Naive thymus-derived CD8-positive, alpha-beta T cell (primary cell): ENCODE measurements at places on chromosomes 2 and 18.

GRCh38 chr2:105806996-105807395, 62.3 kb downstream of the NCK2 start:
- peak overlapping the region; percentile 59 for H3K27ac ChIP-seq
- H3K4me3 ChIP-seq: peak overlapping the region; percentile 39
- H3K36me3 ChIP-seq: no peaks in the 10 kb centered on the region

- peaks cover 16% of the 10 kb centered on the region for H3K4me1 ChIP-seq
- H3K27ac ChIP-seq: peak overlapping the region; percentile 66
- H3K27me3 ChIP-seq: no peaks in the 10 kb centered on the region
- H3K36me3 ChIP-seq: no peaks in the 10 kb centered on the region
These were observed 55.7 kb downstream of the NCAPH start for GRCh38 chr2:96391153-96391827.

DNA sequence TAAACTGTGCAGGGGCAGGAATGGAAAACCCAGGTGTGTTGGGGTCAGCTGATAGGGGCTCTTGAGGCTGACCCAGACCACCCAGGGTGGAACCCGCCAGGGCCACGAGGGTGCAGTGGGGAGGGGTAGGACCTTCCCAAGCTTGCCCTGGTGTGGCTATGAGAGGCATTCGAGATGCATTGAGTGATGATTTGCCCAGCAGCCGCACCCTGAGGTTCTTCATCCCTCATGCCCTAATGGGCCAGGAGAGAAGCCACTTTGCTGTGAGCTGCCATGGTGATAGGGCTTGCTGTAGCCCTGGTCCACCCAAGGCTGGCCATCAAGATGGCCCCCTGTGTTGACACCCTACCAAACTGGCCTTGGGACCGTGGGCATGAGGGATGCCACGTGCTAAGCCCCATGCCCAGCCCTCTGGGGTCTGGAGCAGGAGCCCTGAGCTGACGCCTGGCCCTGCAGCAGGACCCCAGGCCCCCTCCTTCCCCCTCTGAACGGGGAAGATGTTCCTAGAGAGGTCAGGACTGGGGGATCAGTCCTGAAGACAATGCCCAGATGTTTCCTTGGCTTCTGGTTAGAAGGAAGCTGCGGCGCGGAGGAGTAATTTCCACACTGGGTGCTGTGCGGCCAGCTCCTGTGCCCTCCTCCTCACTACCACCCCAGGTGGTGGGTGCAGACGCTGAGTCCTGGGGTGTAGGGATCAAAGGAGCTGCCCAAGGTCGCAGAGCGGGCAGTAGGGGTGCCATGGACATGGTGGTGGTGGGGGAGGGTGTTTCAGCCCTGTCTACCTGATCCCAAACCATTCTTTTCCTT, 122.5 kb upstream of the HDAC4 start:
- no peak overlapping the region for H3K27ac ChIP-seq
- no peak for DNase-seq
- no peaks in the 10 kb centered on the region for H3K36me3 ChIP-seq
- no peak overlapping the region for H3K4me3 ChIP-seq
- no peaks in the 10 kb centered on the region for H3K4me1 ChIP-seq

DNA sequence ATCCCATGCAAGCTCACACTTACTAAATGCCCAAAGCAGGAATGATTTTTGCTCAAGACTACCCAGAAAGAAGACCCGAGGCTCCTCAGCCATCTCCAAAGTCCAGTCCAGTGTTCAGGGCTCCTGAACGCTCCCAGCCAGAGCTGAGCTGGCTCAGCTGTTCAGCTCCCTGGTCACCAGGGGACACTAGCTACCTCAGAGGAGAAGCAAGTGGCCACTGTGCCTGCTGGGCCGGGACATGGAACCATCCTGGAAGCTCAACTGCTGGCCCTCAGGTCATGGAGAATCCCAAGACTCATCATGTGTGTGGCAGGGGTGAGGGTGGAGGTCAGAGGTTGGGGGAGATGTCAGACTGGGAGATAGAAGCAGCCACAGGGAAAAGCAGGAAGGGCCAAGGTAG, 89.0 kb downstream of the GALNT14 start:
- H3K4me3 ChIP-seq: no peak overlapping the region
- no peaks in the 10 kb centered on the region for H3K4me1 ChIP-seq
- no peaks in the 10 kb centered on the region for H3K36me3 ChIP-seq
- H3K27me3 ChIP-seq: peaks cover 2% of the 10 kb centered on the region

DNA sequence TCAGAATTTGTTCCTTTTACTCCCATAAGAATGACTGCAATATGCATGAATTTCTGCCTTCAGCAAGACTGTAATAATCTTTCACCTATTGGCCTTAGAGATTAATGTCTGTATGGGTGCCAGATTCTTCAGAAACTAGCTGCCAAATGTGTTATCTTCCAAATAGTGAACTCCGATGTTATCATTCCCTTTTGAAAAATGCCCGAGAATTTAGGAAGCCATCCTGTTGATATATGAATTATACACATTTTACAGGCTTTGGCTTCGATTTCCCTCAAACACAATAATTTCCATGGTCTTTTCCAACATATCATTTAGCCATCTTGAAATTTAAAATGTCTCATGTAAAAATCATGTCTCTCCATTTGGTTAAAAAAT, 101.5 kb downstream of the ZNF521 start:
- no peak overlapping the region for H3K27ac ChIP-seq
- H3K4me3 ChIP-seq: no peak overlapping the region
- H3K4me1 ChIP-seq: no peaks in the 10 kb centered on the region
- DNase-seq: no peak
- no peaks in the 10 kb centered on the region for H3K27me3 ChIP-seq
